EL (cell line): ENCODE measurements at places on chromosomes 4 and X.

- DNase-seq: no peak
These were observed 295.2 kb downstream of the ANKRD50 start for GRCh38 chr4:124417371-124417770.

DNA sequence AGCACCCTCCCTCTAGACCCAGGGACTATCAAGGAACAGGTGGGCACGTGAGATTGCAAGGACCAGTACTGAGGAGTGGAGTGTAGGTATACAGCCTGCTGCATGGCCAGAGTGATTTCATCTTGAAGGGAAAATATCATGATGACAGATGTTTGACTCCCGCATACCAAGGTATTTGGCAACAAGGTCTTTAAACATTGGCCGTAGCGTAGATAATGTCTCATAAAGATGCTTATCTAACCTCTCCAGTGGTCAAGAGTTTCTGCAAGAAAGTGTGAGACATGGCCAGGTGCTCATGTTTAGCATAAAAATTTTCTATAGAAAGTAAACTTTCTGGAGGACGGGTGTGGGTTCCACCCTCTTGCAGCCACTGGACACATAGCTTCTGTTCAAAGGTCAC lies 18.7 kb upstream of the ZNF630 start:
- no peak for DNase-seq

DNA sequence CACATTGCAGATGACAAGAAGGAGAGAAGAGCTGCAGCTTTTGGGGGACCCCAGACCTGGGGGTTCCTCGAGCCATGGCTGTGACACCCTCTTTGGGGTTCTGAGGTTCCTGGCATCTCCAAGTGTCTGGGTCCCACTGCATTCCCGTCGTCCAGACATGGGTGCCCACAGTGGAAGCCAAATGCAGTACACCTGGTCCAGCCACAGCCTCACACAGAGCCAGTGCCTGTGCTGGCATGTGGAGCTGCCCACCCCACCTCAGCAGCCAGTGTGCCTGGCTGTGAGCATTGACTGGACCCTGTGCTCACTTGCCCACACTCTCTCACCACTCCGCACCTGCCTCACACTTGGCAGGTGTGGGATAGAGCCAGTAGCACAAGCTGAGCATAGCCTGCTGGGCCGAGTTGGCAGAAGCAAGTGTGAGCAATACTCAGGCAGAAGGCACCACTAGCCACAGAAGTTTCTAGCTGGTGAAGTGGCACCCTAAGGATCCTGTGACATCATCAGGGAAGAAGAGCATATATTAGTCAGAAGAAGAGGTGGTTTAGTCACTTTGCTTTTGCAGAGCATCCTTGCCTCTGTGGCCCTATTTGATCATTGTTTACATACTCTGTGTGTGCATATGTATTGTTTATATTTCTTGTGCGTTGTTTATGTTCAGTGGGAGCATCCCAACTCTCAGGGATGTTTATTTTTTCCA lies 65.0 kb upstream of the MAGEB2 start:
- peak; percentile 13 for DNase-seq

GRCh38 chr4:40908297-40908696 lies 158.5 kb downstream of the NSUN7 start:
- no peak for DNase-seq

DNA sequence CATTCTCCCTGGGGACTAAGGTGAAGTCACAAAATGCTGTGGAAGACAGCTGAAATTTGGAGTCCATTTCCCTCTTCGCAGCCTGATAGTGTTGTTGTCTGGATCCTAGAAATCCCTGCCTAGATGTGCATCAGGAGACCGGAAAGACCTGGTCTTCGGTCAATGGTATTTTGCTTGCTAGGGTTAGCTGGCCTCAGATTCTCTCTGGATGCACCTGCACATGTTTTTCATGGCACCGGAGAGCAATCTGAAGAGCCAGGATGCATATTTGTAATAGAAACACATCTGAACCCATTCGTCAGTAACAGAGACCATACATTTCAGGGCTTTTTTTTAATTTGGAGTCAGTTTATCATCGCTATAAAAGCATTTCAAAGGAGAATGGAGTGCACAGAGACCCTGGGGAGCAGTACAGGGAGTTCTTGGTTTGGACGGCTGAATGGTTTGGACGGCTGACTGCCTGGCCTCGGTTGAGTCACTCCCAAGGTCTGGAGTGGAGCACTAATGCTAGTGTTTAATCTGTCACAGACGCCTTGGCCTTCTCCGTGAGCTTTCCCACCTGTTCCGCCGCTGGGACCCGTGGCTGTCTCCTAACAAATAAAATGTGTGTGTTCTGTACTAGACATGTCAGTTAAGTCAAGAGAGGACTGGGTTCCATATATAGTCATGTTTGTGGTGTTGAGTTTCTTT lies 7.5 kb upstream of the PDLIM3 start:
- DNase-seq: no peak

GRCh38 chr4:159178151-159178546 lies 75.3 kb downstream of the RAPGEF2 start:
- DNase-seq: peak; percentile 4

GRCh38 chrX:115018944-115019343 lies 1.5 kb upstream of the IL13RA2 start:
- DNase-seq: peak; percentile 44

DNA sequence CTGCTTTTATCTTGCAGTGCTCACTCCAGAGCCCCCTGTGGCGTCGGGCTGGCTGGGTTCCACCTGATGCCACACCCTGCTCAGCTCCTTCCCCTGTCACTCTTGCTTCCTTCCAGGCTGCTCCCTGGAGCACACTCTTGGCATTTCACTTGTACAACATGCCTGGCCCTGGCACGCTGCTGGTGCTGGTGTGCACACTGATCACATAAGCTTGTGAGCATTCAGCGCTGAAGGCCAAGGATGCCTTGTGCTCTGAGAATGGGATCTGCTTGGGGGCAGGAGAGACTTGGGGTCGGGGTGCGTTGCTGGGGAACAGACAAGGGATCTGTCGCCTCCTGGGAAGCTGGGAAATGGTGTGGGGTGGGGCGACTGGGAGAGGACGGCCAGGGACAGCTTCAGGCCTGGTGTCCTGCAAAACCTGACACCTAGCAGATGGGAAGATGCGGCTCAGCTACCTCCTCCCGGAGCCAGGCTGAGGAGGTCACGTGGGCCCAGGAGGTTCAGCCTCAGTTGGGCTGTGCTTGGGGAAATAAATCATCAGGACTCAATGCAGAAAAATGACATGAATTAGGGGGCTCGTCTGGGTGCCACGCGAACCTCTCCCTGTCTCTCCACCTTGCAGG lies 108.5 kb downstream of the PHKA2 start:
- DNase-seq: no peak

- no peak for DNase-seq
These were observed 72.0 kb downstream of the PRPS1 start for GRCh38 chrX:107700317-107700774.

DNA sequence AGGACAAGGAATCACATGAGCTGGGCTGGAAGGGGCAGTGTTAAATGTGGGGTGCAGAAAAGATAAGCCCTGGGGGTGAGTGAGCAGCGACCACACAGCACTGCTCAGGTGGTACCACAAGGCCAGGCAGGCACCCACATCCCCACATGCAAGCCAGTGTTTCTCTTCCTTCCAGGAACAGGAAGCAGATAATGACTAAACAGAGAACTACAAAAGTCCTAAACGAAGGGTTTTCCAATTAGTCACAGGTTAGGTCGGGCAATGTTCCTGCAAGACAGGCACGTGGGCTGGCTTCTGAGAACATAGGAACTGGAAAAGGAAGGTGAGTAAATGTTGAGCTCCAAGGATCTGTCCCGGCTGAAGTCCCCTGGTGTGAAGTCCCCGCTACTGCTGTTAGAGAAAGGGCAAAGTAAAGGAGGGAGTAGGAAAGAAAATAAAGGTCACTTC lies 19.5 kb downstream of the RELL1 start:
- peak; percentile 91 for DNase-seq

DNA sequence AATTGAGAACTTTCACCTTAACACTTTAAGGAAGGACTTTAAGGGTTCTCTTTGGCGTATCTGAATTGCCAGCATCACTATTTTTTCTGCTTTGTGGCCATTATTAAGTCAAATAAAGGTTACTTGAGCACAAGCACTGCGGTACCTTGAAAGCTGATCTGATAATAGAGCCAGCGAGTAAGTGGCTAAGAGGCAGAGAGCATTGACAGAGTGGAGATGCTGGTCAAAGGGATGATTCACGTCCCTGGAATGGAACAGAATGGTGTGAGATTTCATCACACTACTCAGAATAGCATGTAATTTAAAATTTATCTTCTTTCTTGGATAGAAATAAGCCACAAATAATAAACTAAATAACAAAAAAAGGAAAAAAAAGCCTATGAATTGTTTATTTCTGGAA lies 57.1 kb upstream of the NPFFR2 start:
- peak; percentile 52 for DNase-seq

DNA sequence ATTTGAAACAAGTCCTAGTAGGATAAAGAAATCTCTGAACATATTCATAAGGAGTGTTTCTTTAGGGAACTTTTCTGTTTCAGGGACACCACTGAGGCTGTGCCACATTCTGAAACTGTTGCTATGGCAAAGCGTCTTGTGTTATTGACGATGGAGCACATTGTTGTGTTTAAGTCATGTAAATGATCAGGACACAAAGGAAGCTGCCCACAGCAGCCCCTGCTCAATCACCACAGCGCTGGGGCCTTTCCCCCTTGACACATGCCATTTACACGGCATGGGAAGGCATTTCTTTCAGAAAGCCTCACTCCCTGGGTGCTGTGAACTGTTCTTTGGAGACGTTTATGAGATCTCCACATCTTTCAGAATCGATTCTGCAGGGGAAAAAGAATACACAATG lies 39.8 kb upstream of the MID1 start:
- no peak for DNase-seq

- DNase-seq: no peak
These were observed 236.5 kb downstream of the GLUD2 start for GRCh38 chrX:121283921-121284320.
